ENCODE measurements at places on chromosomes 13 and 19.

DNA sequence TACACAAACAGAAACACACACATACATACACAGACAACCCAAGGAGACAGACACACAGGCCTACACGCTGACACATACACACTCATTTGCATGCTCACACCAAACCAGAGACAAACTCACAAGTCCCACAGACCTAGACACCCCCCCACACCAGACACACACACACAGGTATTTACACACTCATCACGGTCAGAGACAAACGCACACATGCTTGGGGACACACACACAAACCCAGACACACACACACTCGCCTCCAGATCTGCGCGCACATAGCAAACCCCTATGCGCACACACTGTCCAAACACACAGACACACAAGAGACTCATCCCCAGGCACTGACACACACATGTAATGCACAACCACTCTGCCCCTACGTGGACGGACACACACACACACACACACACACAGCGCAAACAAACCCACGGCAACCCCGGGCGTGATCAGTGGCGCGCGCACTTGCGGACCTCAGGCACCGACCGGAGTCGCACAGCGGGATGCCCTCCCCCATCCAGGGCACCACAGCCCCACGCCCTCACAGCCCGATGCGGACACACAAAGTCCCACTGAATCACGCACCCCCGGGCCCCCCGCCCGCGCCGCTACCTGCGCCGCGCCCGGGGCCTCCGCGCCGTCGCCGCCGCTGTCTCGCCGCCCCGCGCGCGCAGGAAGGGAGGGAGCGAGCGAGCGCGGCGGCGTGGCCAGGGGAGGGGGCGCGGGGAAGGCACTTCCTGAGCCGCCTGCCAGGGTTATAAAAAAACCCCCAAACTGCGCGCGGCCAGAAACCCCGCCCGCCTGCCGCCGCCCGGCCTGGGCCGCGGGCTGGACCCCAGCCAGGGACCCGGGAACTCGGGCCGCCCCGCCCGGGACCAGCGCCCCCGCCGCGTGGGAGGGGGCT, at the start of gene ADAMTS10:
TSS of gene ADAMTS10 (minus strand) at position 675 of the 895 bp plus-strand sequence. CDS start 5,005 bp downstream, outside the sequence.
- no peak for DNase-seq

- no peak for DNase-seq
Observed at GRCh38 chr19:28972058-28972852, 240.7 kb downstream of the UQCRFS1 start.

DNA sequence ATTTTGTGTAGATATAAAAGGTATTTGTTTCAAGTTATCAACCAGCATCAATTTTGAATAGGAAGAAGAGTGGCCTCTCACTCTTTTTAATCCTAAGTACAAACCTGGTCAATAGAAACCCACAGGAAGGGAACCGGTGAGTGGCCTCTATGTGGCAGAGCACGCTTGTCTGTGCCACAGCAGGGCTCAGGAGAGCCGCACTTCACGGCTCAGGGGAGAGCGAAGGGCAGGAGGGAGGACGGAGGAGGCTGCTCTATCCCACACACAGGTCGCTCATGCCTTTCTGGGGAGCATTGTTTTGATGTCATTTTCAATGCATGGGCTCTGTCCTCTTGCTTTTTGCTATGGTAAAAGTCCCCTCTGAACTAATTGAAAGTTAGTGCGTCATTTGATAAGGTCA, 57.2 kb downstream of the TNFRSF19 start:
- no peak for DNase-seq

DNA sequence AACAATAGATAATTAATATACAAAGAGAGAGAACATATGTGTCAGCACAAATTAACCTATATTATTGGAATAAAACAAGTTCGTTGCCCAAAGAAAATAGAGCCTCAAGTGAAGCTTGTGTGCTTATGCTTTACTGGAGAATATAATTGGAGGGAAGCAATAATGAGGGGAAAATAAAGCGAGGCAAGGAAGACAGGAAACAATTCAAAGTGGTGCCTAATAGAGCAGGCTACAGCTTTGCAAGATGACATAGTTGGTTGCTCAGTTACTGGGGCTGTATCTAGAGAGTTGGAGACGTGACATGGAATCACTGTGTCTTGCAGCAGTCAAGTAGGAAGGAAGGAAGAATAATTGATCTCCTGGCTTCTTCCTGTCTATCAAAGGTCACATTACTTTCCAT, 21.1 kb upstream of the SLC10A2 start:
- DNase-seq = no peak

- DNase-seq = no peak
Observed at GRCh38 chr13:40061466-40062450, 406.3 kb downstream of the COG6 start.

DNA sequence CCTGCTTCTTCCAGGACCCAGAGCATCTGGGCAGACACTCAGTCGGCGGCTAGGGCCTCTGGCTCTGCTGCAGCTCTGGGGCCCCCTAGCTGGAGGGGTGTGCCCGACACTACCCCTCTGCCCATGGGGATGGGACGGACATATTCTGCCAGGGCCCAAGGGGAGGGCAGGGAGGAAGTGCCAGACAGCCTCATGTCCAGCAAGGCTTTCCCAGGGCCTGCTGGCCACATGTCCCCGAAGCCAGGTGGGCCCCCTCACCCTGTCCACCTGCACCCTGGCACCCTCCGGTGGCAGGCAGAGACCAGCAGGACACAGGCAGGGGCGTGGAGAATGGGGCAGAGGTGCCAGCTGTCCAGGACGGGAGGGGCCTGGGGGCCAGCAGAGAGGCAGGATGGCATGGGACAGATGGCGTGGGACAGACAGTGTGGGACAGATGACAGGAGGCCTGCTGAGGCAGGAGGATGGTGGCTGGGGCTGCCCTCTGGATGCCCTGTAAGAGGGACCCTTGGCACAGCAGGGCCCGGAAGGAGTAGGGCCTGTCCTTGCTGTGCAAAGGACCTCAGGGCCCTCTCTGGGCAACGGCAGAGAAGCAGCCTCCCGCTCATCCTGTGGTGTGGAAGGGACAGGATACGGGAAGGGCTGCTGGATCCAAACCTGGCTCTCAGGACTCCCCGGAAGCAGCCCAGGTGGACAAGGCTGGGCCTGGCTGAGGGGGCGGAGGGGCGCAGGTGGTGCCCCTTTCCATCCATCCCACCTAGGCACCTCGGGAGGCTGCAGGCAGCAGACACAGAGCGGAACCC, 29.1 kb downstream of the CEBPG start:
- DNase-seq = no peak

GRCh38 chr13:106155411-106155810, 380.1 kb downstream of the EFNB2 start:
- DNase-seq = no peak

- DNase-seq = peak; percentile 26
Observed at GRCh38 chr19:42028304-42029216, 34.5 kb upstream of the ATP1A3 start.

GRCh38 chr19:48368936-48369335, 4.8 kb downstream of the SYNGR4 start:
- no peak for DNase-seq

GRCh38 chr13:91174886-91175501, 172.5 kb upstream of the MIR17HG start:
- no peak for DNase-seq

DNA sequence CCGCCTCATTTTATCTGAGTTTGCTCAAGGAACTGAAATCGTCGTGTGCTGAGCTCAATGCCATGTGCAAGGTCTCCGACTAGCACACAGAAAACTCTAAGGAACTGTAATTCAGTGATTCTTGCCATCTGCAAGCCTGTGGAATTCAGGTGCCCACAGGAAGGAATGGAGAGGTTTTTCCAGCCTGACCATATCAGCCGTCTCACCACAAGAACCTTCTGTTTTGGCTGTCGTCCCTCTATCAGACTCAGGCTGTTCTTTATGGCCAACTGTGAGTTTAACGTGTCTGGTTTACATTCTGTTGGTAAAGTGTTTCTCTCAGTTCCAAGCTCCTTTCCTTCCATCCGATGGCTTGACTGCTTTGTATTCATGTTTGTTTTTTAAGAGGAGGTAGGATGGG, 293.5 kb downstream of the SPRY2 start:
- no peak for DNase-seq

DNA sequence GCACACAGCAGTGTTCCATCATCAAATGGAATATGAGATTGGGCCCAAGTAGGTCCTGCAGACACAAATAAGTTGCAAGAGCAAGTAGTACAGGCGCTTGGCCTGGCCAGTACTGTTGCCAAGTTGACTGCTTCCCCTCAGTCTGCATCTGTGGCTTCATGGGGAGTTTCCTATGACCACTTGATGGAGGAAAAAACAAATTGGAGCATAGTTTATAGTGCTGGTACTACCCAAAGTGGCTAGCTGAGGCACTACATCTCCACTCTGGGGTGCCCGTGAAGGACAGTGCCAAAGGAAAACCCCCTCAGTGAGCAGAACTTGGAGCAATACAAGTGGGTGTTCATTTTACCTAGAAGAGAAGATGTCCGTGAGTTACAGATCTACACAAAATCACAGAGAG, 10.6 kb upstream of the ALOX5AP start:
- no peak for DNase-seq

GRCh38 chr19:1591421-1592023, 1.1 kb downstream of the MBD3 start:
- DNase-seq = no peak

- no peak for DNase-seq
Observed at GRCh38 chr19:7113233-7113632, 43.7 kb downstream of the ZNF557 start.

DNA sequence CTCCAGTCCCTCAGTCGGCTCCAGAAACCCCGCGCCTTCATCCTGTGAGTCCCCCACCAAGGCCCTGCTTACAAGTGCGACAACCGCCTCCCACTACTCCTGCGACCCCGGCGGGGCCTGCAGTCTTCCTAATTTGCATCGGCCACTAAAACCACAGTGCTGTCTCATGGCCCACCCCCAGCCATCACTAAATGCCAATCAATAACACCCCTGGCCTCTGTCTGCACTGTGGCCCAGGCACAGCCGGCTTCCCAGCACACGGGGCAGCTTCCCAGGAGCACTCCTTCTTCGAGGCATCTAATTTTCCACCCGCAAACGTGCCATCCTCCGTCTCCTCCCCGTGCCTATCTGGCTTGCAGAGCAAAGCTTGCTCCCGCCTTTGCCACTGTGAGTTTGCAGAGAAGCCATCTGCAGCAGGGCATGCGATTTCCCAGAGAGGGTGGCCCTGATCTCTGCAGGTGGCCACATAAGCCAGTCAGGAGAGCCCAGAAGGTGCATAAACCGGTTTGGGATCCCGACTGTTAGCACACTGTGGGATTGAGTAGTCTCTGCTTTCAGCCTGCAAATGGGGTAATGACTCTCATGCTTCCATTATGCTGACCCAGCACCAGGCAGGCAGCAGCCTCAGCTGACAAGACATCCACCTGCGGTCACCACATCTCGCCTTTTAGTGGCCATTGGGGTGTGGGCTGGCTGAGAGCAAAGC, 34.0 kb upstream of the USE1 start:
- no peak for DNase-seq

- no peak for DNase-seq
Observed at GRCh38 chr13:34300559-34300958, 482.6 kb downstream of the RFC3 start.

DNA sequence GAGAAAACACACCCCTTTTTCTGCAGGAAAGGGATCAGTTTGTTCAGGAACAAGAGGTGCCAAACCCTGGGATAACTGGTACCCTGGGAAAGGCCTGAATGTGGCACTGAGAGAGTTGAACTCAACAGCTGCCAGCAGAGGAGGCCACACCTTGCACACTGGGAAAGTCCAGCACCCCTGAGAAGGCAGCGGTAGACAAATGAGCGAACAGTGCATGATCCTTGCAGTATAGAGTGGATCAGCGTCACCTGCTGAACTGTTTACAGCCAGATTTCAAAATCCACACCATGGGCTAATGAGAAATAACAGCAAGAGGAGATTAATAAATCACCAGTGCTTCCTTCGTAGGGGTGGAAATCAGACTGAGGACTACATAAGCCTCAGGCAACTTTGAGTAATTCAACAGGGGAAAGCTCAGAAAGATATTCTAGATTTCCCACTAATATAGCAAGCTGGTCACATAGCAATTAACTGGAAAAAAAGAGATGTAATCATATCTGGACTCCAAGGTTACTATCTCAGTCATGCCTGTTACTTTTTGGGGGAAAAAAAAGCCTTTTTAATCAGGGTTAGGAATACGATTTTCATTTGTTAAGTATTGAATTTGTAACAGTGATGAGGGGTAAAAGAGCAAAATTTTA, 52.0 kb downstream of the DCT start:
- DNase-seq = no peak

DNA sequence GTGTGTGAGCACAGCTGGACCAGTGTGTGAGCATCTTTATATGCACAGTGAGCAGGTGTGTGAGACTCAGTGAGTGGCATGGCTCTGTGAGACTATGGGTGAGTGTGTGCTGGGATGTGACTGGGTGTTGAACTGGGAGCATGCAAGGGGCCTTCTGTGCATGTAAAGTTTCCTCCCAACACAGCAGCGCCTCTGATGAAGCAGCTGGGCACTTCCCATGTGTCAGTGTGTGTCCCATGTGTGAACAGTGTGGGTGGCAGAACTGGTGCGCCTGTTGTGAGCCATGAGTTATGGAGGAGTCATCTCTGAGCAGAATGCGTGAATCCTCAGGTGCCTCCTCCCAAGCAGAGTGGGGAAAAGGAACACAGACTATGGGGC, 24.1 kb downstream of the LGALS16 start:
- DNase-seq = peak; percentile 44

DNA sequence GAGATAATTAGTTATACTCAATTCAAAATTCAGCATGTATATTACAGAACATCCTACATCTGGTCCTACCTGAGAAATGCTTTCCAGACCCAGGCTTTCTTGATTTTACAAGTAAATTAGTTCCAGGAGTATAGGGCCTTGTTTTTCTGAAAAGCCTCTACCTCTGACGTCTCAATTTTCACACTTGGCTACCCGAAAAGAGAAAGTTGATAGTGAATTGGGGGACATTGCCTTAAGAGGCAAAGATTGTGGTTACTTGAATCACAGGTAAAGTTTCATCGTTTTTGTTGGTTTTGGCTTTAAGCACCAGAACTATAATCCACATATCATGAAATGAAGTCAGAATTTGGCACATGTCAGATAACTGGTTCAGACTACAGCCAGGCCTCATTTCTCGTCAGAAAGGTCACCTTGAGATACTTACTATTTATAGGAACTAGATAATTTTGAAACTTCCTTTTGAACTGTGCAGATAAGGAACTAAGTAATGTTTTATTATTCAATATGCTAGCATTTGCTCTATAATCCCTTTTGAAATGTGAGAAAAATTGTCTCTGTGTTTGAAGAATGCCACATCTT, 30.8 kb downstream of the FAM124A start:
- DNase-seq = no peak

- no peak for DNase-seq
Observed at GRCh38 chr13:113304121-113304520, 7.1 kb downstream of the LAMP1 start.

DNA sequence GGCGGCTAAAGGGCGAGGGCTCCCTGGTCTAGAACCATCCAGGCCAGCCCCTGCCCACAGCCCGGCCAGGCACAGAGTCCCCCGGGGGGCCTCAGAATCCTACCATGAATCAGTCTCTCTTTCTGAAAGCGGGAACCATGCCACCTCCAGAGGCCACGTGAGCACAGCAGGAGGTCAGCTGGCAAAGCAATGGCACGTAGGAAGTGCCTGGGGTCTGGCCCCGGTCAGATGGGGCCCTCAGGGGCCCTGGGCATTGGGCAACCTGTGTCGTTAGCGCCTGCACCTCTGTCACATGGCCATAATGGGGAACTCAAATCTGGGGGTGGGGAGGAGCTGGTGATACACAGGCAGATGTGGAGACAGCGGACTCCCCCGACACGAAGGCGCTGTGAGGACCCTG, 8.8 kb downstream of the MFSD12 start:
- no peak for DNase-seq

- no peak for DNase-seq
Observed at GRCh38 chr13:101916108-101916774, 463.8 kb downstream of the ITGBL1 start.
